ENCODE measurements at places on chromosomes 2 and 18.

DNA sequence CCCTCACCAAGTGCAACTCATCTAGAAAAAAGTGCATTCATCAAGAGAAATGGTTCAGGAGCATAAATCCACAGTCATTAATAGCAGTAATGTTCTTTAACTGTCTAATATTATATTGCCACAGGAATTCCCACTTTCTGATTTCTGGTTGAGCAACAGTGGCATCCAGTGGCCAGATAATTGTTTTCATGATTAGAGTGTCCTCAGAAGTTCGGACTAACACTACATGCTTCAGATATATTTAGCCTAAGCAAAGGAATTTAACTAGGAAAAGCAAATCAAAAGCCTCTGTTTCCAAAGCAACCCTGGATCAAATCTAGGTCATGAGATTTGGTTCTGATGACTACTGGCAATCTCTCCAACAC lies 9.8 kb upstream of the ERBB4 start:
- DNase-seq = no peak

DNA sequence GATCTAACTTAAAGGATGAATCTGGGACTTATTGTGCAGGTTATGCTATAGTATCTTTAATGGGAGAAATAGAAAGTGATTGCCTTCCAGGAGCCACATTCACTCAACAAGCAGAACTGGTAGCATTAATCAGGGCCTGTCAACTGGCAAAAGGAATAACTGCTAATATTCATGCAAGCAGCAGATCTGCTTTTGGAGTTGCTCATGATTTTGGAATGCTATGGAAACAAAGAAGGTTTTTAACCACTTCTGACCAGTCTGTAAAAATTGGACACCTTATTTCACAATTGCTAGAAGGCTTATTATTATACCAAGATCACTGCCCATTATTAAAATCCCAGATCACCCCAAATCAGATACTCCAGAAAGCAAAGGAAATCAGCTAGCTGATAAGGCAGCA lies 200.4 kb downstream of the MREG start:
- no peak for DNase-seq

GRCh38 chr18:32114293-32114942 lies 22.7 kb downstream of the RNF138 start:
- no peak for DNase-seq

- DNase-seq = no peak
These were observed 275.3 kb downstream of the CMPK2 start for GRCh38 chr2:6590442-6590841.

DNA sequence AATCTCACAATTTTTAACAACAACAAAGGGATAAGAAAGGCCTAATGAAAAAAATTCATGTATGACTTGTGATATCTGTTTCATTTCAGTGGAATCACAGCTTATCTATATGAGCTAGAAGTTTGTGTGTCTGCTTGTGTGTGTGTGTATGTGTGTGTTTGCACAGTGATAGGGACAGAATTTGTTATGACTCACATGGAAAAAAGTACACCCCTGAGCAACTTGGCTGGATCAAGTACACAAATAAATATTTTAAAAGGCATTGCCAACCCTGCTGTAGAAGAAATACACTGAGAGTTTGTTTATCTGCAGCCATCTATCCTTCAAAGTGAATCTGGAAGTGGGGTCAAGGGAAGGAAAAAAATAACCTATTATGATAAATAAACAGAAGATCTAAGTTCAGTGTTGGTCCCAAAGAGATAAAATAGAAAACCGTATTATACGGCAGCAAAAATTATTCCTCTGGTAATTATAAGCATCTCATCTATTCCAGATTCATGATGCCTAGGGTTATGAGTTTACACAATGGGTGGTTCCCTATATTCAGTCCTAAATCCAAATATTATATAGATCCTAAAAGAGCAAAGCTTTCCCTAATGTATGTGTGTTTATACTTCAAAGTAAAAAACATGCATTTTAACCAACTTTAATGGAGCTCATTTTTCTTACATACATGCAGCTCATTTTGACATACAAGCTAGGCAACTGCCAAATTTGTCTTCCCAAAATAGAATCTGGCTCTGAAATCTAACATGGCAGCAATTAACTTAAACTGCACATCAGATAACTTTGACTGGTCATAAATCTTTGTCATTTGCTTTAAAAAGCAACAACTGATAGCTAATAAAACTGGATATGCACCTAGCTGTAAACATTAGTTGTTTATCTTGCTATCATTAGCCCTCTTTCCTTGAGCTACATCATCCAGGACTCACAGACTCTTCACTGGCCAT lies 420.6 kb downstream of the IRS1 start:
- DNase-seq = no peak

DNA sequence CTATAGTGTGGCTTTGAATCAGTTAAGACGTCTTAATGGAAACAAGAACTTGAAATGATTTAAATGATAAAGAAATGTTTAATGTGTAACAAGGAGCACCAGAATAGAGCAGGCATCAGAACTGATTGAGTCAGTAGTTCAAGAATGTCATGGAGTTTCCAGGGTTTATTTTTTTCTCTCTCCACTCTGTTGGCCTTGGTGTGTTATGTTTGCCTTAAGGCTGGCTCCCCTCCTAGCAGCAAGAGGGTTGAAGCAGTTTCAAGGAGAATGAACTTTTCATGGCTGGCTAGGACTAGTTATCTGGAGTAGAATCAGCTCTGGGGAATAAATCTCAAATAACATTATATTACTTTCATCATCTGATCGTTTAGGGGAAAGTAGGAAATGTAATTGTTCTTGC lies 13.4 kb upstream of the GLS start:
- no peak for DNase-seq

DNA sequence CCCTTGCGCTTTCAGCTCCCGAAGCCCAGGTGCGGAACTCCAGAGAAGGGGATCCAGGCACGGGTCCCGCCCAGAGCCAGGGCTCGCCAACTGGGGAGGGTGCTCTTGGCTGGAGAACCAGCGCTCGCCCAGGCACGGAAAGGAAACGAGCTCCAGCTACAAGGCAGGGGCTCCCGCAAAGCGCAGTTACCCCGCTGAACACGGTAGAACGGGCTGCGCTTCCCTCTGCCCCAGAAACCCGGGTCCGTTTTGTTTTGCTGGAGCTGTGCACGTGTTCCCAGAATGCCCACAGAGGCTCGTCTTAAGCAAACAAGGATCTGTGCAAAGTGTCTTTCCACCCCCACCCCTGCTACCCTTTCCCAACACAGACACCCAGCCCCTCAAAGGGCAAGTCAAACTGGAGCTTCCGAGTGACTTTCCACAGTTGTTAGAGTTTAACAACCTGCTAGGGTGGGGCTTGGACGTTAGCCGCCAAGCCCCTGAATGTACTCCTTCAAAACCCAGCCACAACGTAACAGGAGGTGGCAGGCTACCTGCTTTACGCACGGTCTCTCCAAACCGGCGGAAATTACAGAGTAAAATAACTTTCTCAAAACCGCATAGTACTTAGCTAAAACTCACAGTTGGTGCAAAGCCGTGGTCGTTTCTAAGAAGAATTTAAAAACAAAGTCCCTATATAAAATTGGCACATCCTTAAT lies 775 bp downstream of the RNF125 start:
- DNase-seq = peak; percentile 60

All from C1 segment of cervical spinal cord (tissue), 14 donors.